AG04450 (cell line): ENCODE measurements at places on chromosomes 6 and 20.

DNA sequence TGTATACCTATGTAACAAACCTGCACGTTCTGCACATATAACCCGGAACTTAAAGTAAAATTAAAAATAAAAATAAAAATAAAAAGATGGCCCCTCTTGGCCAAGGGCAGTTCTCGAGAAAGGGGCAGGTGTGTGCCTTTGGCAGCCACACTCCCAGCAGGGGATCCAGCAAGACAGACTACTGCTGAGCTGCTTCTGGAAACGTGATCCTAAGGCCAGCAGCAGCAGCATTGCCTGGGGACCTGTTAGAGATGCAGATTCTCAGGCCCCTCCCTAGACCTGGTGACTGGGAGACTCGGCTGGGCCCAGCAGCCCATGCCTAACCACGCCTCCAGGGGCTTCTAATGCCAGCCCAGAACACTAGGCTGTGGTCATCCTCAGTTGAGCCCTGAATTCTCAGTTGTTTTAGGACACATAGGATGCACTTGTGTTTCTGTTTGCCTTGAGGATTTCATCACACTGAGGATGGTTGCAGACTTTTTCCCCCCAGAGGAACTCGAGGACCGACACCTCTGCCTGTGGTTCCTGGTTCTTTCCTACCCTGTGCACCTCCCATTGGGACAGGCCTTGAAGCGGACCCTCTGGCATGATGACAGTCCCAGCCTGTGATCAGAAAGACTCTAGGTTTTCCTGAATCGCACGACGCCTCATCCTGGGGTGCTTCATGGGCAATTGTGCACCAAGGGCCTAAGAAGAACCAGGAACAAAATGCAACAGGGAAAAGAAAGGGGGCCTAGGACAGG, 105.9 kb downstream of the TOX2 start:
- no peak for DNase-seq

- no peak for DNase-seq
These were observed 16.0 kb downstream of the MYH7B start for GRCh38 chr20:34971561-34972235.

DNA sequence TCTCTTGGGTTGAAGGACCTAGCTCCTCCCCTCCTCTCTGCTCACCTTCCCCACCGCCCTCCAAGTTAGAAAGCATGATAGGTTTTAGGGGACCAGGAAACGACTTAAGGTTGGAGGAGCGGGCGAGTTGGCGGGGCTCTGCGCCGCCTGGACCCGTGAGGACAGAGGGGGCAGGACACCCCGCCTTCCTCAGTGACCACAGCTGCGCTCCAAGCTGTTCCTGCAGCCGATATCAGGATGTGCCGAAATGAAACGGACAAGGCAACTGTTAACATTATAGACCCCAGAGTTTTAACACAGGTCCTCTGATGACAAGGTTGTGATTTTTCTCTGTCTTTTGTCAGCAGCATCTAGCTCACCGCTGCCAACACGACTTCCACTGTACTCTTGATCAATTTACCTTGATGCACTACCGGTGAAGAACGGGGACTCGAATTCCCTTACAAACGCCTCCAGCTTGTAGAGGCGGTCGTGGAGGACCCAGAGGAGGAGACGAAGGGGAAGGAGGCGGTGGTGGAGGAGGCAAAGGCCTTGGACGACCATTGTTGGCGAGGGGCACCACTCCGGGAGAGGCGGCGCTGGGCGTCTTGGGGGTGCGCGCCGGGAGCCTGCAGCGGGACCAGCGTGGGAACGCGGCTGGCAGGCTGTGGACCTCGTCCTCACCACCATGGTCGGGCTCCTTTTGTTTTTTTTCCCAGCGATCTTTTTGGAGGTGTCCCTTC, at the start of gene GRM1:
GRM1 (plus strand) TSS at position 212 of the 722 bp plus-strand sequence; CDS start at position 668, 456 bp downstream.
- no peak for DNase-seq

DNA sequence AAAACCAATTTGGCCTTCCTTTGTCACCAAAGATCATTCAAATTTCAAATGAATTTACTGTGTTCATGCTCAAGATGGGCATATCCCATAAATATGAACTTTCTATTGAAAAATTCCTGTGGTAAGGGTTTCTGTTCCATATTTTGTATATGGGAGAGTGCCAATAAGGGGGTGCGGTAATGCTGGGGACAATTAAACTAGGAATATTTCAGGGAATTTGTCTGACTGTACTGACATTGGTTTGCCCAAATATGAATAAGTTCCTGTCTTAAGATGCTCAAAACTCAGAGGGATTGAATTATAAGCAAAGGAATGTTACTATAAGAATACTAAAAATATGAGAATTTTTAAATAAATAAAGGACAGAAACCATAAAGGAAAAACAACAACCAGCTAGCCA, 553.0 kb upstream of the MARCKS start:
- no peak for DNase-seq

DNA sequence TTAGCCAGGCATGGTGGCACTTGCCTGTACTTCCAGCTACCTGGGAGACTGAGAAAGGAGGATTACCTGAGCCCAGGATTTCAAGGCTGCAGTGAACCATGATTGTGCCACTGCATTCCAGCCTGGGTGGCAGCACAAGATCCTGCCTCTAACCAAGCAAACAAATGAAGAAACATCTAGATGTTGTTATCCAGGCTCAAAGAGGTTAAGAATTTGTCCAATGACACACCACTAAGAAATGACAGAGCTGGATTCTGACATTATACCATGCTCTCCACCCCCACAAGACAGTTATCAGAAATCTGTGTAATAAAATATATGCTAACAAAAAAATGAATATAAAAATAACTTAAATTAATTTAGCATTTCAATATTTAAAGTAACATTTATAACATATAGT, 925.5 kb upstream of the SLC35B3 start:
- no peak for DNase-seq

- no peak for DNase-seq
These were observed 17.7 kb downstream of the SENP6 start for GRCh38 chr6:75619230-75619899.

GRCh38 chr6:84618046-84618752, 146.2 kb downstream of the TBX18 start:
- peak; percentile 50 for DNase-seq

GRCh38 chr20:56788041-56788670, 159.1 kb downstream of the TFAP2C start:
- peak; percentile 69 for DNase-seq

DNA sequence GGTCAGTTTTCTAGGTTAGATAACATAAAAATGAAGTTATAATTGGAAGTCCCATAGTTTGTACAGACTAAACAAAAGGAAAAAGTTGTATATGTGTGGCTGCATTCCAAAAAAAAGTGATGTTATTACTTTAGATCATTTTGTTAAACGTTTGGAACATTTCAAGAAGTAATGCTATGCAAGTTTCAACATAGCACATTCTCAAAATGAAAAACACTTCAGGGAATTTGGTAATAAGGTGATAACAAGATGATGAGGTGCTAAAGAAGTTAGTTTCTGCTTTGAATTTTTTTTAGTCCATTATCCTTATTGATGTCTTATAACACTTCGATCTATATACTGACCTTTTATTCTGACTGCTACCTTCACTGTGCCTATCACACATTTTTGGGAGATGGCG, 250.7 kb downstream of the PHF3 start:
- DNase-seq: no peak

DNA sequence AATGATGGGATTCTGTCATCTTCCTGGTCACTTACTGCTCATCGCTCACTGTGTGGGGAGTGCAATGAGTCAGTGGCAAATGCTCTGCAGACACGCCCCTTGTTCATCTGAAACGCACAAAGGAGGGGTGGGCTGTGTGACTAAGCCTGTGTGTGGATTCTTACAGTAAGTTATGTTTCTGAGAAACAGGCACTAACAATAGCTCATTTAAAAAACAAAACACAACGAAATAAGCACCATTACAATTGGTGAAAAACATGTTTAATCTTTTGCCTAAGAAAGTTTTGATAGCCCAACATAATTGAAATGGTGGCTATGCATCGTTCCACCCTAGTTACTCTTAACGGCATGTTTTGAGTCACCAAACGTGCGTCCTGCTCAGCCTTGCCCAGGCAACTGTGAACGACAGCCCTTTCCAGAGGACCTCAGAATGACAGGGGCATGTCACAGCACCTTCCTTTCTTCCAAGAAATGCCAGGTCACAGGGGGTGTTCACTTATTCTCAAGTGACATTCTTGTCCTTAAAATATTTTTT, 118.4 kb upstream of the SGK1 start:
- peak; percentile 84 for DNase-seq

- no peak for DNase-seq
These were observed 25.5 kb upstream of the L3MBTL3 start for GRCh38 chr6:129992881-129993280.

GRCh38 chr6:105087571-105088211, 92.1 kb downstream of the POPDC3 start:
- DNase-seq: peak; percentile 42

DNA sequence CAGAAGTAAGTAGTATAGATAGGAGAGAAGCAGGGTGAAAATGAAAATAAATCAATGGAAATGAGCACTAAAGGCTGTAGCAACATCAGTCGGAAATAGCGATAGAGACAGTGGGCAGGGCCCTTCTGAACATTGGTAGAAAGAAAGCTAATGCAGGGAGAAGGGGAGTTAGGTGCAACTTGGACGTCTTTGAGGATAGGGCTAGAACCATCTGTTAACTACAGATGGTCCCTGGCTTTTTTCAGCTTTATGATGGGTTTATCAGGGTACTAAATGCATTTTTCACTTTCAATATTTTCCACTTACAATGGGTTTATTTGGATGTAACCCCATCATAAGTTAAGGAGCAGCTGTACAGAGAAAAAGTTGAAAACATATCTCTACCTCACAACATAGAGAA, 72.8 kb upstream of the CNR1 start:
- no peak for DNase-seq

DNA sequence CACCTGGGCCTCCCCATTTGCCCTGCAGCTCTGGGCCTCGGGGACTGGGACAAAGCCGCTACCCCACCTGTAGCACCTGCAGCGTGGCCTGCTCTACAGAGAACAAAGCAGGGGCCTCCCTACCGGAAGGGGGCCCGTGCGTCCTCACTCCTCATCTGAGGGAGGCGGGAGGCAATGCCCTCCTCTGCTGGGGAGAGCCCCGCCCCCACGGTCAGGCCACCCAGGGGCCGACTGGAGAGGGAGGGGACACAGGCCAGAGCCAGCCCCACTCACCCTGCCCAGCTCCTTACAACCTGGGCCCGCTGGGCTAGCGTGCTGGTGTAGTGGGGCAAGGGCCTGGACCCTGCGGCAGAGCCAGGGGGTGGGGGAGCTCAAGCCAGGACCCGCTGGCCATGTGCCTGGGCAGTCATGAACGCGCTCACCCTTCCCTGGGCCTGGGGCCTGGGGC, 8.0 kb downstream of the LAMA5 start:
- no peak for DNase-seq

DNA sequence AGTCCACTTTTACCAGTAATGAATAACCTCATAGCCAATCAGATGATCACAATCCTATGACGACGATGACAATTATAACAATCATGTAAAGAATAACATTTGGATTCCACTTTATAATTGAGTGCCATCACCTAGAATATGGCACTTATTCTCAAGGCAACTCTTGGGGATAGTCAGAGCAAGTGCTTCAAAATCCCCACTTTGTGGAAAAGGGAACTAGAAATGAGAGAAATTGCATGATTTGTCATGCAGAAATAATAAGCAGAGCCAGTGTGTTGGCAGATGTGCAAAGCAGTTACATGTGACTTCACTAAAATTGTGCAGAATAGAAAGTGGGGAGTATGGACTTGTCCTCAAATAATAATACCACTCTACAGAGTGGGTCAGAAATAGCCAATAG, 41.3 kb downstream of the FRK start:
- DNase-seq: no peak

DNA sequence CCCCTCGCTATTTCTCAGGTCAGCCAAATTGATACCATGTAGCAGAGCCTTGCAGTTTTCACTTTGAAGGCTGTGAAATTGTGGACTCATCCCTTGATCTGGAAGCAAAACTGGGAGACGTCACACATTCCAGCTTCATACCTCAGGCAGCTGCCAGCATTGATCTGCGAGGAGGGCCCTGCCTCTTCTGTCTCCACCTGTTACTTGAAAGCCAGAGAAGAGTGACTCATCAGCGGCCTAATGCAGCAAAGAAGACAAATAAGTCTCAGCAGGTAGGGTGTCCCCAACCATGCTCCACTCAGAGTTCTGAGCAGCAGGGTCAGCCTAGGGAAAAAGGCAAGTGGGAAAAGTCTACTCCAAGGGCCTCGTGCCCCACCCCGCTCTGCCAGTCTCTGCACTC, 69.4 kb upstream of the BMP2 start:
- DNase-seq: no peak

DNA sequence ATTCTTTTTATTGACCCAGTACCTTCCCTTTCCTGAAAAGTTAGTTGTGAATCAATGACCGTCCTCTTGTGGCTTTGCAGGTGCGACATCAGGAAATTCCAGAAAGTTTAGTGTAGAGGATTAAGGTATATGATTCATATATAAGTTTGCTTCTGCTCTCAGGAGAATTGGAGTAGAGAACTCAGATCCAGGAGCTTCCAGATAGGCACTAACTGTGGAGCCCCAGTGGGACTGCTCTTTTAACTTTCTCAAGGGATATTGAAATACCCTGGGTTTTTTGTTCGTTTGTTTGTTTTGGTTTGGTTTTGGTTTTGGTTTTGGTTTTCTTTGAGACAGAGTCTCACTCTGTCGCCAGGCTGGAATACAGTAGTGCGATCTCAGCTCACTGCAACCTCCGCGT, 9.5 kb downstream of the TAAR2 start:
- no peak for DNase-seq

GRCh38 chr6:80523010-80523409, 416.5 kb downstream of the BCKDHB start:
- DNase-seq: no peak

DNA sequence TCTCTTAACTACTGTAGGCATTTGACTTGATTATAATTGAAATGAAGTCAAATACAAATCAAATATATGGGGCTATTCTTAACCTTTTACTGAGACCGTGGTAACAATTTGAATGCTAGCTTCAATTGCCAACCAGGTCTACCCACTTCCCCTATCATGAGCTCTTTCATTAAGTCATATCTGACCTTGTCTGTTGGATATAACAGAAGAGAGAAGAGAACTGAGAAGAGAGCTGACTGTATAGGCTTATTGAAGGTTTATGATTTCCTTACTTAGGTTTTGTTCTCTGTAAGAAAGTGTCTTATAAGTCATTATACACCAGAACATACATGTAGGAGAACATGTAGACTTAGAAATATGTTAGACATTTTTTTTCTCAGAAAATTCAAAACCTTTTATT, 549.4 kb downstream of the COL12A1 start:
- no peak for DNase-seq

DNA sequence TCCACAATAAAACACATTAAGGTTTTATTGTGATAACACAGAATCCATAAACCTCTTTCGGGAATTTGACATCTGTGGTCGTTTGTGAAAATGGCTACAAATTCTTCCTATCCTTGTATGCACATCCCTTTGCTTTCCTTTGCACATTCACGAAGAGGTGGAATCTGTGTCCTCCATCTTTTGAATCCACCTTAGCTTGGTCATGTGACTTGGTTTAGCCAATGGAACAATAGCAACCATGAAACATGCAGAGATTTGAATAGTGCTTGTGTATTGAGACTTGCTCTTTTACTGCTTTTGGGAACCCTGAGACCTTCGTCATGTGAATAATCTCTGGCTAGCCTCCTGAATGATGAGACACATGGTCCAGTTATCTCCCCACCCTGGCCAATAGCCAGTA, 49.7 kb upstream of the NOP56 start:
- no peak for DNase-seq

GRCh38 chr20:20806121-20807095, 94.0 kb upstream of the RALGAPA2 start:
- DNase-seq: no peak

- DNase-seq: no peak
These were observed 27.9 kb upstream of the SGK1 start for GRCh38 chr6:134345789-134346188.
